ENCODE measurements at places on chromosomes 16 and 17. TPM values are rescaled to one million over a fixed set of nuclear protein-coding genes. Genes with fewer than 3 reads are reported as not detected.

Gene TOM1L1
- total RNA-seq, result 0.74 TPM

Gene C17orf100
- total RNA-seq, result 1.4 TPM

DNA sequence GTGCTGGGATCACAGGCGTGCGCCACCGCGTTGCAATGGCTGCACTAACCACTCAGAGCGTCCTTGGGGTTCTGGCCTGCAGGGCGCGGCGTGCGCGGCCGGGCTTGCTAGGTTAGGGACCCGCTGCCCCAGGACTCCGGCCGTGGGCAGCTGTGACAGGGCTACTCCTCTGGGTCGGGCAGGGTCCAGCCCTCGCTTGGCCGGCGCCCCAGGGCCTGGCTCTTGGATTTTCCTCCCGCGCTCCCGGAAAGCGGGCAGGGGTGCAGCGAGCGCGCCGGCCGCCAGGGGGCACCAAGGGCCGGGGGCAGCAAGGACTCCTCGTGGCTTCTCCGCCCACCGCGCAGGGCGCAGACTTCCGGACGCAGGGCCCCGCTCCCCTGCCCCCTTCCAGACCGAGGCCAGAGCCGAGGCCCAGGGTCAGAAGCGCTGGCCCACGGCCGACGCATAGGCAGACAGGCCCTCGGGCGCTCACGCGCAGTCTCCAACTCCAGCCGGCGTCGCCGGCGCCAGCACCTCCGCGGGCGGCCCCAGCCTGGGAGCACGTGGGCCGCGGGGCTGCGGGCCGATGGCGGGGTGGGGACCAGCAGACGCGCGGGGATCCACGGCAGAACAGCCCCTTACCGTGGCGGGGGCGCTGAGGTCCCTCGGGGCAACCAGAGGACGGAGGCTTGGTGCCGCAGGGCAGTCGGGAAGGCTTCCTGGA is 355 bp downstream of the TLE7 start:
- H3K36me3 ChIP-seq, result peaks cover 3% of the 10 kb centered on the region
- no peak overlapping the region for H3K27ac ChIP-seq
- H3K27me3 ChIP-seq, result peaks cover 32% of the 10 kb centered on the region
- H3K4me1 ChIP-seq, result peaks cover 3% of the 10 kb centered on the region

Gene SLC5A10
- total RNA-seq, result not detected

Gene CEP112
- total RNA-seq, result 0.54 TPM

DNA sequence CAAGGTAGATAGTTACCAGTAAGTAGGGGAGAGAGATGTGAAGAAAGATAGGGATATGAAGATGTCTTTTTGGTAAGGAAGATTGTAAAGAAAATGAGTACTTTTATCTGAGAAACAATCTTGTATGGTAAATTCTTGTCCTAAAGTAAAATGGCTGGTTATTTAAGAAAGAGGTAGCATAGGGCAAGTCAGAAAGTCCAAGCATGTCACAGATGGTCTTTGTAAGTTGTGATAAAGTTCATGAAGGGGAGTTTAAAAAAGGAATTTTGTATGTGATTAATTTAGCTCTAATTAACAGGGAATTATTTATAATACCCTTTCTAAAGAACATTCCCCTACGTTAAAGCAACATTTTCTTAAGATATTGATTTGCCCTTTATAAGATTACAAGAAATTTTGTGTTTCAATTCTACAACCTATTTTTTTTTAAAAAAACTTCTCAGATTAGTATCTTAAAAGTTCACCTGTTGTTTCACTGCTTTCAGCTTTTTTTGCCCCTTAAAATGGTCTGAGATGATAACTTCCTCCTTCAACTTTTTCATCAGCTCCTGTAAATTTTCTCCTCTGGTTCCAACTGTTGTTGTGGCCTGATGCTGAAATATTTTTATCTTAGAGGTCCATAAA is 16.2 kb upstream of the CPHXL start:
- no peak overlapping the region for H3K27ac ChIP-seq
- H3K36me3 ChIP-seq, result no peaks in the 10 kb centered on the region
- H3K27me3 ChIP-seq, result peaks cover 15% of the 10 kb centered on the region
- H3K4me1 ChIP-seq, result no peaks in the 10 kb centered on the region
- no peak overlapping the region for H3K4me3 ChIP-seq

GRCh38 chr17:73744411-73744810 is 100.2 kb upstream of the SDK2 start:
- DNase-seq, result no peak
- no peaks in the 10 kb centered on the region for H3K4me1 ChIP-seq
- no peaks in the 10 kb centered on the region for H3K27me3 ChIP-seq
- no peak overlapping the region for H3K4me3 ChIP-seq
- H3K36me3 ChIP-seq, result no peaks in the 10 kb centered on the region
- H3K27ac ChIP-seq, result no peak overlapping the region

Gene TP53TG3C
- total RNA-seq, result not detected

- H3K4me1 ChIP-seq, result no peaks in the 10 kb centered on the region
- H3K36me3 ChIP-seq, result no peaks in the 10 kb centered on the region
- no peak for DNase-seq
- H3K27me3 ChIP-seq, result no peaks in the 10 kb centered on the region
These were observed 26.0 kb upstream of the B4GALNT2 start for GRCh38 chr17:49106321-49107210.

- peaks cover 10% of the 10 kb centered on the region for H3K27me3 ChIP-seq
- H3K4me3 ChIP-seq, result no peak overlapping the region
- H3K4me1 ChIP-seq, result no peaks in the 10 kb centered on the region
- H3K36me3 ChIP-seq, result no peaks in the 10 kb centered on the region
- no peak for DNase-seq
These were observed 259.9 kb downstream of the SOX9 start for GRCh38 chr17:72380737-72381136.

DNA sequence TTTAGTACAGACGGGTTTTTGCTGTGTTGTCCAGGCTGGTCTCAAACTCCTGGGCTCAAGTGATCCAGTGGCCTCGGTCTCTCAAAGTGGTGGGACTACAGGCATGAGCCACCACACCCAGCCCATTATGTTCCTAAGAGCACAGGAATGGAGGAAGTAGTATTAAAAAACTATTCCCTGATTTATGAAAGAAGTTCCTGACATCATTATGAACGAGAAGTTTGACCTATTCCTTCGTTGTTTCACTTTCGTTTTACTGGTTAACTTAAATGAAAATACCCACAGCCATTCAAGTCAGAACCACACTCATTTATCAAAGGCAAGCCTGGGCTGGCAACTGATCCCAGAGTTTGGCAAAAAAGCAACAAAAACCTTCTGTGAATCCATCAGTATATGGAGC is 13.5 kb upstream of the CBX4 start:
- no peaks in the 10 kb centered on the region for H3K36me3 ChIP-seq
- no peak for DNase-seq
- peaks cover 25% of the 10 kb centered on the region for H3K27me3 ChIP-seq
- no peak overlapping the region for H3K27ac ChIP-seq

Gene TEX19
- total RNA-seq, result 0.23 TPM

Gene CCL4L2
- total RNA-seq, result 4.4 TPM

- H3K27me3 ChIP-seq, result peaks cover 6% of the 10 kb centered on the region
- H3K36me3 ChIP-seq, result no peaks in the 10 kb centered on the region
- H3K27ac ChIP-seq, result no peak overlapping the region
These were observed 4.9 kb upstream of the ANKFN1 start for GRCh38 chr17:56148333-56148732.

Gene KRTAP3-2
- not detected for total RNA-seq

DNA sequence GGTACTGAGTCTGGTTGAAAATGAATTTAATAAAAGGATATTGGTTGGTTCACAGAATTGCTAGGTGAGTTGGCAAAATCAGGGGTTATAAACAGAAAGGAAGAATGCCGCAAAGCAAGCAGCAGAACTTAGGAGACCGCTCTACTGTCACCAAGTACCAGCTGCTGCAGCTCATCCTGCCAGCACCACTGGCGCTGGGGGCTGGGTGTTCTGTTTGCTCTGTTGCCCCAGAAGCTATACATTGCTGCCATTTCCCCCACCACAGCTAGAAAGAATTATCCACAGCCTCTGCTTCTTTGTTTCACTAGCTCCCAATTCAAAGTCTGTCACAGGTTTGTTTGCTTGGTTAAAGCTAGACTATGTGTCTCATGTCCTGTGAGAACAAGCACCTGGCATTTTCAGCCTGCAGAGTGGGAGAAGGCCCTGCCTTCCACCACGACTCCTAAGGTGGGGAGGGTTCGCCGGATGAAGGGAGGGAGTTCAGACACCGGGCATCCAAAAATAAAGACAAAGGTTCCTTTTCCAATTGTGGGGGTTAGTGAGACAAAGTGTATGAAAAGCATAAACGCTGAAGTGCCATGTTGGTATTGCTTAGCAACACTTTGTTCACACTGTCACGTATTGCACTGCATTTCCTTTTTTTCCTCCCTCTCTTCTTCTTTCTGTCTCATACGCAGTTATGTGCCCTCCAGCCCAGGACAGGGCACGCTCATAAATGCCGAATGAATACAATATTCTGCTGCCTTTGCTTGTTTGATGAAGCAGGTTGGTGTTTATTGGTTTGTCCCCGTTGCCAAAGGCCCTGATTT is 9.6 kb upstream of the CPD start:
- peak overlapping the region; percentile 45 for H3K4me3 ChIP-seq
- H3K36me3 ChIP-seq, result peaks cover 4% of the 10 kb centered on the region
- H3K27me3 ChIP-seq, result no peaks in the 10 kb centered on the region
- DNase-seq, result no peak
- H3K4me1 ChIP-seq, result peaks cover 53% of the 10 kb centered on the region

DNA sequence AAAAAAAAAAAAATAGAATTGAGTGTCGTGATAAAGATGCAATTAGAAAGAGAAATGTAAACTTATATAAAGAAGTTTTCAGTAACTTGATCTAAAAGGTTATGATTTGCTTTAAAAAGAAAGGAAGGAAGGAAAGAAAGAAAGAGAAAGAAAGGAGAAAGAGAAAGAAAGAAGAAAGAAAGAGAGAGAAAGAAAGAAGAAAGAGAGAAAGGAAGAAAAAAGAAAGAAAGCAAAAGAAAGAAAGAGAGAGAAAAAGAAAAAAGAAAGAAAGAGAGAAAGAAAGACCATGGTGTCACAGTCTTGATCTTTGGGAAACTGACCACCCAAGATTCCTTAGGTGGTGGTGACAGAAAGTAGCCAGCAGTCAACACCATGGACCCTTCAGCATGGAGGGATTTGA is 4.3 kb upstream of the CCL3 start:
- peaks cover 52% of the 10 kb centered on the region for H3K4me1 ChIP-seq
- H3K27ac ChIP-seq, result peak overlapping the region; percentile 17
- H3K4me3 ChIP-seq, result no peak overlapping the region
- DNase-seq, result no peak

- DNase-seq, result no peak
- H3K4me1 ChIP-seq, result no peaks in the 10 kb centered on the region
These were observed 213.9 kb downstream of the C16orf78 start for GRCh38 chr16:49587511-49587910.

GRCh38 chr16:68069511-68070248 is 15.5 kb upstream of the NFATC3 start:
- H3K36me3 ChIP-seq, result peaks cover 47% of the 10 kb centered on the region
- H3K27me3 ChIP-seq, result no peaks in the 10 kb centered on the region
- peak overlapping the region; percentile 92 for H3K27ac ChIP-seq

Gene PERCC1
- 0.25 TPM for total RNA-seq

Measured in activated naive CD8-positive, alpha-beta T cell treated with anti-CD3 and anti-CD28 coated beads for 36 hours (primary cell).